Endodermal cell (in vitro differentiated cells): ENCODE measurements at places on chromosomes 2 and 18. TPM values are rescaled to one million over a fixed set of nuclear protein-coding genes. Genes with fewer than 3 reads are reported as not detected.
A peak's percentile ranks its signal among the peaks of the same experiment; 100 is the strongest.

DNA sequence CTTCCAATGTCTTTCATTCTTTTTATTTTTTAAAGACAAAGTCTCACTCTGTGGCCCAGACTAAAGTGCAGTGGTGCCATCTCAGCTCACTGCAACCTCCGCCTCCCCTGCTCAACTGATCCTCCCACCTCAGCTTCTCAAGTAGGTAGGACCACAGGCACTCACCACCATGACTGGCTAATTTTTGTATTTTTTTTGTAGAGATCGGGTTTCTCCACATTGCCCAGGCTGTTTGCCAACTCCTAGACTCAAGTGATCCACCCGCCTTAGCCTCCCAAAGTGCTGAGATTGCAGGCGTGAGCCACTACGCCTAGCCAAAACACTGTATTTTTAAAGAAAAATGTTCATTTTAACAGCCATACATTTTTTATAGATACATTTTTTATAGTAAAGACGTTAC lies 12.7 kb downstream of the GCKR start:
- DNase-seq: no peak

The IL18RAP gene
- not detected in 2 replicates for total RNA-seq

The SCYGR2 gene
- not detected in 2 replicates for total RNA-seq

The MOGAT1 gene
- total RNA-seq: 0.38 TPM in 1 of 3 replicates, not detected in the others

The EVA1A gene
- total RNA-seq: 1.5 to 2.2 TPM (median 1.8 TPM) in 3 replicates

The CAPN10 gene
- 55.6 and 58.9 TPM in 2 replicates for total RNA-seq

GRCh38 chr2:233234264-233234663 lies 17.2 kb upstream of the ATG16L1 start:
- no peak for DNase-seq

DNA sequence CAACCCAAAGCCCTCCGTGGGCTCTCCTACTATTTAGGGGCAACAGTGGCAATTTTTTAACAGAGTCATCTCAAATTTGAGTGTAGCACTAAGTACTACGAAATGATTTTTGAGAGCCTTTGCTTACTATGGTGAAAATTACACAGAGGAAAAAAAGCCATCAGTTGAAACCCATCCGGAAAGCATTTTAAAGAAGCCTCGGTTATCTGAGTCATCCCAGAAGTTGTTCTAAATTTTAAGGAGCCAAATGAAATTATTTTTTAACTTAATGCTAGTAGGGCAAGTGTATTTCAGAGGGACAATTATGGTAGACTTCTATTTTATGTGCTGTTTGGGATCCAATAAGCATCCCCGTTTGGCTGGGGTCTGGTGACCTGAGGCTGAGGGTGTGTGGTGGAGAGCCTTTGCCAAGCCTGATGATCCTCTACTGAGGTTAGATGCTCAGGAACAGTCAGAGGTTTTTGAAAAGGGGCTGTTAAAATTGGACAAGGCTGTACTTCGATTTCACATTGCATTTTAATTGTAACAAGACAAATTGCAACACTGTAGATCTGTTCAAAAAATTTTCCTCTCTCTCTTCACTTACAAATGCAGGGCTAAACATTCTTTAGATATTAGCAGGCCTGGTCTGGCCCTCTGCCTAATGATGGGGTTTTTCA lies 47.0 kb downstream of the RAPGEF4 start:
- DNase-seq: no peak

DNA sequence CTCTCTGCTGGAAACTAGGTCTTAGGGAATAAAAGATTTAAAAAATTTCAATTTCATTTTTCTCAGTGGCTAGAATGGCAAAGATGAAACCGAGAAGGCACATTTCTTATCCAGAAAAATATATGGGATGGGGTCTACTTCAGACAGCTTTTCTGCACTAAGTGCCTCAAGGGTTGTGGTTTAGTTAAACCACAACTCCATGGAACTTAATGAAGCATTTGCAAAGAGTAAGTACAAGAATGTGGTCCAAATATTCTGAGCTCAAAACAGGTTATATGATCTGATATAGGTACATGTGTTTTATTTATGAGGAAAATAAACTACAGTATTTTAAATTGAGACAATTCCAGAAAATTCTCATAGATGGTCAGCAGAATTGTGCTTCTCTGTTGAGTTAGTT lies 101.8 kb upstream of the FZD5 start:
- no peak for DNase-seq

- no peak for DNase-seq
Observed at GRCh38 chr2:20382965-20383810, 32.5 kb upstream of the PUM2 start.

DNA sequence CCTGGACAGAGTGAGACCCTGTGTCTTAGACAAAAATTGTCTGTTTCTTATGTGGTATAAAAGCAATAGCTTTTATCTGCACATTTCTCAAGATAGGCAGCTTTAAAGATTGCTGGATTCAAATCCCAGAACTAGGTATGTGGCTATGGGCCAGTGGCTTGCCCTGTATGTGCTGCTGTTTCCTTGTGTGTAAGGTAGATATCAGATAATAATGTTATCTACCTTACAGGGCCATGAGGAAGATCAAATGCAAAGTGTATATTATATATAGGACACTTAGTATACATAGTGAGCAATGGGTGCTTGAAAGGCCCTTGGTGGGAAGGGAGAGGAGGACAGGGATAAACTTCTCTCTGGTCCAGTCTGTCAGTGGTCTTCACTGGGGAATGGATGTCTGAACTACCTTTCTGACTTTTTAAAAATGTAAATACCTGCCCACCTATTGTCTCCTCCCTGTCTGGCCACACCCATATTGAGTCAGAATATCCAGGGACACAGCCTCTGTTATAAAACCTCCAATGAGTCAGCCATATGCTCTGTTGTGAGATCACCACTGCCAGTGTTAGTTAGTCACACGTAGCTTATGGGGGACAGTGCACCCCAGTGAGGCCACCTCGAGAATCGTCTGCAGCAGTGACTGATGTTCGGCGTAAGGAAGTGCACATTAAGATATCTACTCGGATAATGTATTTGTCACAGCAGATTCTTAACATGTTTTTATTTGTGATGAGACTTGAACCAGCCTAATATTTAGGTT lies 383.4 kb downstream of the PTPRM start:
- DNase-seq: no peak

DNA sequence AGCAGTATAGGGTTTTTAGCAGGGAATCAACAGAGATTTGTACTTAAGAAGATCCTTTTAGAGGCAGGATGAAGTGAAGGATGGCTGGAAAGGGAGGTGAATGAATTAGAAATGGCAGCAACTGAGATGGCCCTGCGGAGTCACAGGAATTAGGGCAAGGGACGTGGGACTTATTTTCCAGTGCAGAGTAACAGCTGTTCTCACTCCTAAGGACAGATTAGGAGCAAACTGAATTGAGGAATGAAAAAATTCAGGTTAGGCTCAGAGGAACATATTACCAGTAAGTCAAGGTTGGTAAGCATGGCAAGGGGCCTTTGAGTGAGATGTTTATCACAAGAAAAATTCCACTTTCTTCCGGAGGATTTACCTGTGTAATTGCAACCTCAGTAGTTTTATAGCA lies 34.4 kb downstream of the COL4A3 start:
- DNase-seq: no peak

- peak; percentile 32 for DNase-seq
Observed at GRCh38 chr2:237682856-237683670, 55.7 kb downstream of the LRRFIP1 start.

GRCh38 chr2:121336528-121337294 lies 51.7 kb upstream of the TFCP2L1 start:
- peak; percentile 55 for DNase-seq

The CTAGE1 gene
- total RNA-seq: not detected in 2 replicates

DNA sequence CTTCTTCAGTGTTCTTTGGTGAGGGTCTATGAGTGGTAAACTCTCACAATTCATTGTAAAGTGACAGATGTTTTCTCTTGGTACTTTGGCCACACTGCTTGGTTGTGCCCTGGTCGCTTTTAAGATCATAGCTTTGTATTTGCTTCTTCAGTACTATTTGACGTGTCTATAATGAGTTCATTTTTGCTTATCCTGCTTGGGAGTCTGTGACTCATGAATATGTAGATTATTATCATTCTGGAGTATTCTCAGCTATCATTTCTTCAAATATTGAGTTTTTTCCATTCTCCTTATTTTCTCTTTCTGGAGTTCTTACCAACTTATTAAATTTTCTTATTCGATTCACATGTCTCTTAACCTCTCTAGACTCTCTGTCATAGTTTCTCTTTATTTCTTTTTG lies 73.0 kb upstream of the HS6ST1 start:
- no peak for DNase-seq

- peak; percentile 47 for DNase-seq
Observed at GRCh38 chr2:163734881-163735684, 725 bp downstream of the FIGN start.

DNA sequence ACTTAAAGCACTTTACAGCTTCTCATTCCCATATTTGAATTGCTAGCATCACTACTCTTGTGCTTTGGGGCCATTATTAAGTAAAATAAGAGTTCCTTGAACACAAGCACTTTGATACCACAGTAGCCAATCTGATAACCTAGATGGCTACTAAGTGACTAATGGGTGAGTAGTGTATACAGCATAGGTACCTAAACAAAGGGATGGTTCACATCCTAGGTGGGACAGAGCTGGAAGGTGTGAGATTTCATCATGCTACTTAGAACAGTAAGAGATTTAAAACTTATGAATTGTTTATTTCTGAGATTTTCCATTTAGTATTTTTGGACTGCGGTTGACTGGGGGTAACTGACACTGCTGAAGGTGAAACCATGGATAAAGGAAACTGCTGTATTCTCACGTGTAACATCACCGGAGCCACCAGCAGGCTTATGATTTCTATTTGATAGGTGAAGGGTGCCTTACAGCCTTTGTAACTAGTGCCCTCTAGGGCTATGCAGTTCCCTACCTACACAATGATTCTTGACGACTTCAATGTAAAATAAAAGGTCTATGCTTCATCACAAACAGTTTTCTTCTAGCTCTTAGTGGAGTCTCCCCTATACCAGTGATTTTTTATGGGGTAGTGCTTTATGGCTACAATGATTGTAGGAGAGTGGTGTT lies 22.1 kb upstream of the CRIM1 start:
- DNase-seq: no peak

The ACKR3 gene
- 110 and 126 TPM in 2 replicates for total RNA-seq

DNA sequence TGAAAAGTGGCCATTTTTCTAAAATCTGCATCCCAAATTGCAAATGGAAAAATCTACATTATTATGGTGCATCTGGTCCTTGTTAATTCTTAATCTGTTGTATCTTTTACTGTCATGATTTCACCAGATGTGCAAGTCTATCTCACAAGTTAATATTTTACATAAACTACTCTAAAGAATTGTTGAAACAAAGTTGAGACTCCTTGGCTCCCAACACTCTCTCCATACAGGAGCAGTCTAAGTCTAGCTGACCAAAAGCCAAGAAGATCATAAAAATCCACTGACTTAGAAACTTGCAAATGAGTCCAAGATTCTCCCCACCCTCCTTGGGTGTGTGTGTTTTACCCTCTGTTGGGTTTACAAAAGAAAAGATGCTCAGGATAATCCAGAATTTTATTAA lies 85.1 kb downstream of the NCKAP5 start:
- DNase-seq: no peak

GRCh38 chr18:65017372-65017760 lies 733.4 kb upstream of the CDH7 start:
- no peak for DNase-seq

- DNase-seq: no peak
Observed at GRCh38 chr18:10157706-10158105, 243.9 kb downstream of the VAPA start.

DNA sequence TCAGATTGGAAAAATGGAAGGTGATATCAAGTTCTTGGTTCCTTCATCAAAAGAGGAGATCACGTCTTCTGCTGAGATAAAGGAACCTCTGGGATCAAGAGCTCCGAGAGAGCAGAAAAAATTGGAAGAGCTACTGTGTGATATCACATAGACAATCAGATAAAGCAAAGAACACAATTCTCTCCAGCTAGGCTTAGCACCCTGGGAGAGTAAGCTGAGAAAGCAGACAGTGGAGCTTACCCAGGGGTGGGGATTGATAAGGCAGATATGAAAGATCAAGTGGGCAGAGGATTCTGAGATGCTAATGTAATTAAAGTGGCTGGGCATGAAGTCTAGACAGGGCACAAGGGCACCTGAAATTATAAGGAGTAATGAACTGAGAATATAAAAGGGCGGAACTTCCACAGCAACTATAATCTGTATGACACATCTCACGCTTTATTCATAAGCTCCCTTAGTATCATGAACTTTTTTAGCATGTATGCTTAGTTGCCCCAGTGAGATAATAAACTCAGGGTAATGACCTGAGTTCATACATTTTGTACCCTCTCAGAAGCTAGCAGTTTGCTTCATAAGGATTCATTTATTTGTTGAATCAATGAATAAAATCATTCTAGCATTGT lies 65.8 kb downstream of the FAM161A start:
- peak; percentile 59 for DNase-seq

DNA sequence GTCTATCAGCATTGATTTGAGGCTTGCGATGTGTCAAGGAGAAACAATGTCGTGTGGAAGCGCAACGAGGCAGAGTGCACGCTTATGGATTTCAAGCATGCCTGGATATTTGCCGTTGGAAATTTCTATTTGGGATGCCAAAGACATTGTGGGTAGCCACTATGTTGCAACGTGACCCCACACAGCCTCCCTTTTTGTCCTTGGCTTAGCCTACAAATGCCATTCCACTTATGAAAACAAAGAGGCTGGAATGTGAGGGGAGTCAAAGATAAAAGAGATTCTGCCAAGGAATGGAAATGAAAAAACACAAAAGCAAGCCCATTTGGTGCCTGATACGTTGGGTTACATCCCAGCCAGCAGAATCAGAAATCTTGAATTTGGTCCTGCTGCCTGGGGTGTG lies 721.2 kb downstream of the GALR1 start:
- no peak for DNase-seq

The SLC4A3 gene
- 18.7 and 20.2 TPM in 2 replicates for total RNA-seq

DNA sequence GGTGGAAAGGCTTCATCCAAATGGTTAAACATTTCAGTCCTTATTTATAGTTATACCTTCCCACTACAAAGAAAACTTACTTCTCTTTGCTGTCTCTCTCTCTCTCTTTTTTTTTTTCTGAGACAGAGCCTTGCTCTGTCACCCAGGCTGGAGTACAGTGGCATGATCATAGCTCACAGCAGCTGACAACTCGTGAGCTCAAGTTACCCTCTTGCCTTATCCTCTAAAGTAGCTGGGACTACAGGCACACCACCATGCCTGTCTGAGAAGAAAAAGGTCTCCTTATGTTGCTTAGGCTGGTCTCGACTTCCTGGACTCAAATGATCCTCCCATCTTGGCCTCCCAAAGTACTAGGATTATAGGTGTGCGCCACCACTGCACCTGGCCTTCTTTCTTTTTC lies 32.3 kb upstream of the OLA1 start:
- DNase-seq: no peak

- DNase-seq: peak; percentile 60
Observed at GRCh38 chr18:63427558-63427957, 5.3 kb upstream of the VPS4B start.

GRCh38 chr2:99439971-99440505 lies 49.8 kb downstream of the REV1 start:
- no peak for DNase-seq

The LIMS3 gene
- 0.92 to 4.2 TPM (median 1.6 TPM) in 3 replicates for total RNA-seq

GRCh38 chr2:48534781-48535180 lies 4.8 kb downstream of the STON1 start:
- no peak for DNase-seq

The CYRIA gene
- total RNA-seq: 0.63 to 0.86 TPM (median 0.73 TPM) in 3 replicates
